H1 (cell line): ENCODE measurements at places on chromosomes 12 and 14. TPM values are rescaled to one million over a fixed set of nuclear protein-coding genes. Genes with fewer than 3 reads are reported as not detected.

Gene CLEC2A
- polyA plus RNA-seq: 0.24 and 0.63 TPM in 2 replicates

Gene SERPINA12
- not detected in 2 replicates for polyA plus RNA-seq

Gene SPX
- 0.38 and 1.2 TPM in 2 replicates for polyA plus RNA-seq

Gene PPFIA2
- polyA plus RNA-seq: 0.72 and 1.2 TPM in 2 replicates

Gene KERA
- polyA plus RNA-seq: not detected in 2 replicates

Gene ACRBP
- polyA plus RNA-seq: 5.2 and 8.9 TPM in 2 replicates

Gene HOXC9
- not detected in 2 replicates for polyA plus RNA-seq

Gene TCL1B
- polyA plus RNA-seq: 11.5 and 14.7 TPM in 2 replicates

Gene IPO8
- 7.2 and 10.2 TPM in 2 replicates for polyA plus RNA-seq

Gene NRL
- 2.1 and 2.2 TPM in 2 replicates for polyA plus RNA-seq

Gene CAPZA3
- not detected in 2 replicates for polyA plus RNA-seq

Gene ALG10B
- polyA plus RNA-seq: 5.4 and 10.7 TPM in 2 replicates

Gene MSI1
- polyA plus RNA-seq: 13.5 and 19.2 TPM in 2 replicates

Gene TAS2R43
- polyA plus RNA-seq: 0.06 and 0.18 TPM in 2 replicates

Gene SOAT2
- 0.08 and 0.13 TPM in 2 replicates for polyA plus RNA-seq

Gene KRT2
- not detected in 2 replicates for polyA plus RNA-seq

Gene VWF
- 0.39 and 0.67 TPM in 2 replicates for polyA plus RNA-seq

Gene NGB
- 0.60 and 0.78 TPM in 2 replicates for polyA plus RNA-seq

Gene ABCD2
- polyA plus RNA-seq: not detected in 2 replicates
